ENCODE measurements at places on chromosomes 13 and 19.
A peak's percentile ranks its signal among the peaks of the same experiment; 100 is the strongest.

- no peak for DNase-seq
These were observed 72.1 kb downstream of the GPC6 start for GRCh38 chr13:93298713-93299112.

- DNase-seq, result no peak
These were observed 75.3 kb upstream of the RXFP2 start for GRCh38 chr13:31663880-31664585.

DNA sequence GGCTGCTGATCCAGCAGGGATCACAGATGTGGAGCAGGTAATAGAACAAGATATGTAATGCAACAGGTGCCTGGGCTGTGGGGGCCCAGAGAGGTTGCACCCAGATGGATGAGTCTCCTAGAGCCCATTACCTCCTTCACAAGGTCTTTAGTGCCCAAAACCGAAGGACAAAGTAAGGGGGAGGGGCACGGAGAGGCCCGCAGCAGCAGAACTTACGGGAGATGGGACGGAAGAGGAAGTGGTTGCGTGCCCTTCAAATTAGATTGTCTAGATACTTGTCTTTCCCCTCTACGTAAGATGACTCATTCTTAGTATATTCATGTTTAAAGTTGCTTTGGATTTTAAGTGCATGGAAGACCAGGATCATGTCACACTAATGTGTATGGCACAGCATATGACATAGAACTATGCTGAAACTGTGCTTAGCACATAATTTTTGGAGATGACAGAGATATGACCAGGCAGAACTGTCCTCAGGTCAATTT lies 5.7 kb upstream of the MRPS31 start:
- no peak for DNase-seq

- DNase-seq, result no peak
These were observed 210.2 kb downstream of the KCNRG start for GRCh38 chr13:50225193-50226155.

DNA sequence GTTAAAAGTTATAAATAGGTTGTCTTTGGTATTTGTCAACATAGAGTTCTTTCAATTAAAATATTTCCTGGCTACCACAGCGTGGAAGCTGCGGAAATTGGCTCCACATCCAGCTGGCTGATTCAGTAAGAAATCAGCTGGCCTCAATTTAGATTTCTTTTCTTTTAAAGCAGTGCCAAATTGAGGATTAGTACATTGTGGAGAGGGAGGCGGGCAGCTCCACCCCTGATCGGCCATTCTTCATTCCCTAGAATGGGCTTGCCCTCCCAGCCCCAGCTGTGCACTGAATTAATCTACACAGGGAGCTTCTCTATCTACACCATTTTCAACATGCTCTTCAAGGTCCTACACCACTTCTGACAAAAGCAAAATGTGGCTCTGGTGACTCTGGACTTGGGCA lies 624.8 kb downstream of the DACH1 start:
- no peak for DNase-seq

DNA sequence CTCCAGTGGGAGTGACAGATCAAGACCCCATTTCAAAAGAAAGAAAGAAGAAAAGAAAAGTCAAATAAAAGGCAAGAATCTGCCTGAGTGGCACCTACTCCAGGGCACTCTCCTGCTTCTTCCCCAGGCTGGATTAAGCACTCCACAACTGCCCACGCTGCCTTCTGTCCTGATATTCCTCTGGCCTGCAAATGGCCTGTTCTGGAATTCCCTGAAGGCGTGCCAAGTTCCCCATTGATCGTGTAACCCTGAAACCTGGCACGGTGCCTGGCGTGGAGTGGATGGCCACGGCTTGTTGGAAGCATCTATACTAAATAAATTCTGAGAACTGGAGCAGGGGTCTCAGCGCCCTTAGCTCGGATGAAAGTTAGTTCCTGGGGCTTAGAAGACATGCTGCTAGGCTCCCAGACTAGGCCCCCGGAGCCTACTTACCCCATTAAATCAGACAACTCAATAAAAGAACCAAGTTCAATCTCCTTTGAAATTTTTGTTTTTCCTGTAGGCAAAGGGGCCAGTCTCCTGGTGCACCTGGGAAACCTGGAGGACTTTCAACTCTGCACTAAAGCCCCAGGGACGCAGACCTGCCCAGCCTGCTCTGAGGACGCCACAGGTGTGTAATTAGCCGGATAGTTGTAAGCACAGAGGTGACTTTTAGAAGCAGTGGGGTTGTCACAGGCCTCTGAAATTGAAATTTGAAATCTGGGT lies 21.9 kb downstream of the ANKRD27 start:
- DNase-seq, result no peak

GRCh38 chr19:38455031-38455430 lies 21.5 kb downstream of the RYR1 start:
- DNase-seq, result peak; percentile 33

GRCh38 chr19:17194608-17195007 lies 20.5 kb upstream of the USE1 start:
- DNase-seq, result no peak

All from muscle of arm (tissue), 14 donors.